ENCODE measurements at places on chromosomes 5 and 9. TPM values are rescaled to one million over a fixed set of nuclear protein-coding genes. Genes with fewer than 3 reads are reported as not detected.

DNA sequence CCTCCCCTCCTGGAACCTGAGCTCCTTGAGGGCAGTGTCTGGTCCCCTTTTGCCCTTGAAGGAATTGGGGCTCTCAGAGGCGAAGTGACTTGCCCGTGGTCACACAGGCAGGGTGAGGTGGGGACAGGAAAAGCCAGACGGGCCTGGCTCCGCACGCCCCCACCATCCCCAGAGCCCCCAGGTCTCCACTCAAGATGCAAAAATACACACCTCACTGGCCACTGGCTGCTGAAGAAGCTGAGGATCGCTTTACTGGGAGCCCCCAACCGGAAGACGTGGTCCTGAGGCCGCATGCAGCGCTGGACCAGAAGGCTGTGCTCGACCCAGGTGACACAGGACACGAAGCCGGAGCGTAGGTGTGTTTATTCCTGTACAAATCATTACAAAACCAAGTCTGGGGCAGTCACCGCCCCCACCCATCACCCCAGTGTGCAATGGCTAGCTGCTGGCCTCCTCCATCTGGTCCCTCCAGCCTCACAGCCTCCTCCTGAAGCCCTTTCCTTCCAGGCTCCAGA is 7.6 kb upstream of the AK1 start:
- no peak for DNase-seq

DNA sequence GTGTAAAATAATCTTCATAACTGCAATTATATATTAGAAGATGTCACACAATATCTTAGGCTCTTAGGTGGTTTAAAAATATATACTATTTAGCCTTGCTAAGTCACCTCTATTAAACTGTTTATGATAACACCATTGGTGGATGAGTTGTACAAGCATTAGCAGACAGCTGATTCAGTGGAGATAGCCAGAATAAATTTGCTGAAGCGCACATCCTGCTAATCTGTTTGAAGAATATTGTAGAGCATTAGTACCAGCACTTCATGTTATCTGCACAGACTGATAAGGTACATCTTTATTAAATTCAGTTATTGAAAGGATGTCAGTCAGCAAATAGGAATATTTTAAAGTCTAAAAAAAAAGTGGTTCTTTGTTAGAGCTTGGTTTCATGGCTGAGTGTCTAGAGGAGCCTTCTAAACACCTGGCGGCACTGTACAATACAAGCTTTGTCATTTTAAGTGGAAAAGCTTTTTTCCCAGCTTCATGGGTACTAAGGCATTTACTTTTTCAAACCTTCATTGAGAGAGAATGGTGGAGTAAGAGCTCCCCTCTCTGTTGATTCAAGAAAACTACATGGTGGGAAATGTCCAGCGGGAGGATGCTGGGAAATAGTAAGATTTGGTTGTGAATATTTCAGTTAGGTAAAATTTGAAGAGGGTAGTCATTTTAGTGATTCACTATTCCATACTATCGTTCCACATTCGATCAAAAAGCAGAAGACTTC is 275.1 kb downstream of the SLF1 start:
- no peak for DNase-seq

DNA sequence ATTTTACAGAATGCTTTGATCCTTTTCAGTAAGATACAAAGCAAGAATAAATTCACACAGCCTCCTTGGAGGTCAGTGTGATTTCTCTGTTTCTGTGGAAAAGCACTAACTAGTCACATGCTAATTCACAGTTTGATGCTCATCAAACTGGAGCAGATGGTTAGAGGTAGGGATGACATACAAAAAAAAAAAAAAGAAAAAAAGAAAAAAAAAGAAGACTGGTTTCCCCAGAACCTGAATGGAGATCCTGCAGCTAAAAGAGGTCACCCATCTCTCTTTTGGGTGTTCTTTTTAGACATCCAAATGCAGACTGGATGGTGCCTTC is 123.7 kb upstream of the ANKRD55 start:
- DNase-seq: no peak

GRCh38 chr5:58462623-58463230 is 2.8 kb upstream of the PLK2 start:
- peak; percentile 63 for DNase-seq

DNA sequence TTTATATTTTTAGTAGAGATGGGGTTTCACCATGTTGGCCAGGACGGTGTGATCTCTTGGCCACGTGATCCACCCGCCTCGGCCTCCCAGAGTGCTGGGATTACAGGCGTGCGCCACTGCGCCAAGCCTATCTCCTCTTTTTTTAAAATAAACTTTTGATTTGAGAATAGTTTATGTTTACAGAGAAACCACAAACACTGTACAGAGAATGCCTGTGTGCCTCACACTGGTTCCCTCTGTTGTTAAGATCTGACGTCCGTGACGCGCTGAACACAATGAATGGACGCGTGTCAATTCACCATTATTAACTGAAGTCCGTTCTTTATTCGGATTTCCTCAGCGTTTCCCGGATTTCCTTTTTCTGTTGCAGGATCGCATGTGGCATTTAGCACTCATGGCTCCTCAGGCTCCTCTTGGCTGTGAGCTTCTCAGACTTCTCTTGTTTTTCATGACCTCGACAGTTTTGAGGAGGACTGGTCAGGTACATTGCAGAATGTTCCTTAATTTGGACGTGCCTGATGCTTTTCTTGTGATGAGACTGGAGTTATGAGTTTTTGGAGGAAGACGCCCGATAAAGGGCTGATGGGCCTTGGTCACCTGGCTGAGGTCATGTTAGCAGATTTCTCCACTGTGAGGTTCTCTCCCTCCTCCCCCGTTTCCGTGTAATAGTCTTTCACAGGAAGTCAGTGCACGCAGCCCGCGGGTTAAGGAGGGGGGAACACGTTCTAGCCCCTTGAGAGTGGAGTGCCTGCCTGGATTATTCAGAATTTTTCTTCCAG is 69.6 kb downstream of the ANKRD33B start:
- no peak for DNase-seq

GRCh38 chr9:130768265-130768664 is 66.8 kb upstream of the ABL1 start:
- no peak for DNase-seq

GRCh38 chr5:138952962-138953361 is 77.8 kb upstream of the LRRTM2 start:
- no peak for DNase-seq

DNA sequence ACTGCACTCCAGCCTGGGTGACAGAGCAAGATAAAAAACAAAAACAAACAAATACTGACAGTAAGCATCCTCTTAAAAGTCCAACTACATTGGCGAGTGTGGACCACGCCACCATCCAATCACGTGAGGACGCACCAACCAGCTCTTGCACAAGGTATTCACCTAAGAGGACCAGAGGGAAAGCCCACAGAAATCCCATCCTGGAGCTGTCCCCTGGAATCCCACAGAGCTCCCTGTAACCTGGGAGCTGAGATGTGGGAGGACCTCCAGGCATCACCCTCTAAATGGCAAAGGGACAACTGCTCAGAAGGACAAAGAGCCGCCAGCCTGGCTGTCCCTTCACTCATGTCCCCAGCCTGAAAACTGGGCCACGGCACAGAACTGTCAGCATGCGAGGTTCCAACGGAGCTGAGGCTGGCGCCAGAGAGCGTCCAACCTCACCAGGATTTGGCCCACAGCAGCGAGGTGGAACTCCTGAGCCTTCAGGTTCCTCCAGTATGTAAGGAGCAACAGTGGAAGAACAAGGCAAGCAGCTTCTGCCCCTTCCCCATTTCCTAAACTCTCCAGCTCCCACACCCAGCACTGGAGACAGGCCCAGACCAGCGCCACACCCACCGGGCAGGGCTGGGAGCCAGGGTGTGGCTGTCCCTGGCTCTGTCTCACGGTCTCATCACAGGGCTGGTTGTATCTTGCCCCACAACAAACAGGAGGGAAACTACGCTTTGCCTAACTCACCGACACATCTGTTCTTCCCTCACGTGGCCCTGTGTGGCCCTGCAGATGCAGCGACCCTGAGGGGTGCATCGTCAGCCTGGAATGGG is 15.2 kb downstream of the IPPK start:
- DNase-seq: peak; percentile 73

DNA sequence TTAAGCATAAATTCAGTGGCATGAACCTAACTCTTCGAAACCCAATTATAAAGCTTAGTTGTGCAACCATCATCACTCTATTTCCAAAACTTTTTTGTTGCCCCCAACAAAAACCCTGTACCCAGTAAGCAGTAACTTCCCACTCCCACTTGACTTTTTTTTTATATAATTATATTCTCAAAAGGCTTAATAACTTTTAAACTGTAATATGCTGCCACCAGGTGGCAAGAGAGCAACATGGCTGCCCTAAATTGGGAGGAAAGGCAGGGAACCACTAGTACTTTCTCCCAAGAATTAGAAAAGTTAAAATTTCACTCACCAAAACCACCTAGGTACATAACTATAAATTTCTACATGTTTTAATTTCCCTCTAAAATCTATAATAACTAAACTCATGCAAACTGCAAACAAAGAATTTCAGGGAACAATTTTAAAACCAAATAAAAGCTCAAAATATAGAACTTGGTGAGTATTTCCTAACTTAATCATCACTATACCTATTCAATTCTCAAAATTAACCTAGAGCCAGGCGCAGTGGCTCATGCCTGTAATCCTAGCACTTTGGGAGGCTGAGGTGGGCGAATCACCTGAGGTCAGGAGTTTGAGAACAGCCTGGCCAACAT is 50.2 kb upstream of the RNF38 start:
- DNase-seq: peak; percentile 26

The LECT2 gene
- total RNA-seq: not detected

The CLIC3 gene
- total RNA-seq: 27.0 TPM

The SPINK1 gene
- total RNA-seq: not detected

The ZDHHC11B gene
- not detected for total RNA-seq
